NCI-H2029 treated with DMSO at 0.1 percent for 48 hours (cell line): ENCODE measurements at places on chromosomes 13 and 19.

GRCh38 chr13:44058624-44059215, 179.0 kb downstream of the LACC1 start:
- DNase-seq, result no peak

DNA sequence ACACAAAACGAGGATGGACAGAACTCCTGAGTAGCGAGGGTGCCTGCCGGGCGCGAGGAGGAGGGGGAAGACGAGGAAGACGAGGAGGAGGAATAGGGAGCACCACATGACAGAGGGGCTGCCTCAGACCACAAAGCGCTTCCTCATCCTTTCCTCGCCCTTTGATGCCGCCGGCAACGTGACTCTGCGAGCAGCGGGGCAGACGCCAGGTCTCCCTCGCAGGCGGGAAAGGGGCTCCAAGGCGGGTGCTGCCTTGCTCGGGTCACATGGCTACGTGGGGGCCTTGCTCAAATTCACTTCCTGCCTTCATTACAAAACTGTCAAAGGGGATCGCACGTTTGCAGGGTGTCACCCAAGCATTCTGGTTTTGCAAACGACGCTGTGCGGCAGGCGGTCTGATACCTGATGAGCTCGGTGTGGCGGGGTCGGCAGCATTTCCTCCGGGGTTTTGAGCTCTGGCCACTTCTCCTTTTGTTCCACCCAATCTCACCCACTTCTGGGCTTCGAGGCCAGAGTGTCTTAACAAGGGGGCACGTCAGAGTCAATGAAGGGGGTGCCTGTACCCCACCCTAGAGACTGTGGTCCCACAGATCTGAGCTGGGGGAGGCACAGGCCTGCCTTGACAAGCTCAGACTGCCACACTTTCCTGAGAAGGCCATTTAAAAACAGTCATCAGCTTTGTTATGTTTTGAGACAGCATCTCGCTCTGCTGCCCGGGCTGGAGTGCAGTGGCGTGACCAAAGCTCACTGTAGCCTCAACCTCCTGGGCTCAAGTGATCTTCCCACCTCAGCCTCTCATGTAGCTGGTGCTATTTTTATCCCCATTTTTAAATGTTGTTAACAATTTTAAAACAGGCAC, 14.9 kb downstream of the MAP2K2 start:
- DNase-seq, result no peak

DNA sequence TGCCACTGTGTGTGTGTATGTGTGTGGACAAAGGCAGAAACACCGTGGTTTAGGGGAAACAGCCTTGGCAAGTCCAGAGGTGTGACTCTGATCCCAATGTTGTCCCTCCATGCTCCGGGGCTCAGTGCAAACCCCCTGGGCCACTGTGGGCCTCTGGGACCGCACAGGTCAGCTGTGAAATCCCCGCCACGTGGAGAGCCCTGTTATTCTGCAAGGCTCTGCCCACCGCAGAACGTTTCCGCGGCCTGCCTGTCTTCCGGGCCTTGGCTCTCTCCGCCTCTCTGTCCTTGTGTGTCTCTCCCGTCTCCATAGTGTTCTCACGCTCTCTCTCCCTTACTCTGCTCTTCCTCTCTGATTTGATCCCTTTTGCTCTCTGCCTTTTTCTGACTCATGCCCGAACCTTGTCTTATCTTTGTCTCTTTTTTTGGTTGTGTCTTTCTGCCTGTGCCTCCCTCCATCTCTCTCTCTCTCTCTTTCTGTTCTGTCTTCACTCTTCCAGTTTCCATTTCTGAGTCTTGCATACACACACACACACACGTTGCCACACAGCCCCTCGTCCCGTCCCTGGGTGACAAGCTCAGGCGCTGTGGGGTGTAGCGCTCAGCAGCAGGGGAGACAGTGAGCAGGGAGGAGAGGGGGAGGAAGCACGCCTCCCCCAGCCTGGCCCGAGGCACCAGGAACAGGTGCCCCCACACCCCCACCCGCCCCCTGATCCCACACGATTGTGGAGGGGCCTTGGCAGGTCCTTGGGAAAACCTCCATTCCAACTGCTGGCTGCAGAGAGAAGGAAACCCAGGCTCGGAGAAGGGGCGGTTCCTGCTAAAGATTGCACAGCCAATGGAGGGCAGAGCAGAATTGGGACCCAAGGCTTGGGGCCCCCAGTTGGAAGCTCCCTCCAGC, 3.0 kb downstream of the TTYH1 start:
- no peak for DNase-seq

GRCh38 chr19:46030812-46031550, 8.1 kb upstream of the PGLYRP1 start:
- DNase-seq, result no peak

DNA sequence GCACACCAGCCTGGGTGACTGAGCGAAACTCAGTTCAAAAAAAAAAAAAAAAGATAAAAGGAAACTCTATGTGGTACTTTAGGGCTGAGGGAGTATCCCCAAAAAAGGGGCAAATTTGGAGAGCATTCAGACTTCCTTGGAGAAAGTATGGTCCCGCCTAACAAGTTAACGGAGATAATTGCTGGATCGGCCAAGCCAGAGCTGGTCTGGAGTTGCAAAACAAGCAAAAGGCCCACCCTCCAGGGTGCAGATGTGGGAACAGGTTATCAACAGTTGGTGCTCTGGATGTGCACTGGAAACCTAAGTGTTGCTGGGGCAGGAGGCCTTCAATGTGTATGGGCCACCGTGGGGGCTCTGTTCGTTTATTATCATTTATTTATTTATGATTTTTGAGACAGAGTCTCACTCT, 2.8 kb downstream of the IQCN start:
- DNase-seq, result no peak

GRCh38 chr19:19816679-19817078, 4.9 kb downstream of the ZNF506 start:
- DNase-seq, result no peak

- DNase-seq, result no peak
Observed at GRCh38 chr19:43781630-43782310, 997 bp upstream of the KCNN4 start.
